ENCODE measurements at places on chromosomes 7 and 10. TPM values are rescaled to one million over a fixed set of nuclear protein-coding genes. Genes with fewer than 3 reads are reported as not detected.
A peak's percentile ranks its signal among the peaks of the same experiment; 100 is the strongest.

GRCh38 chr10:68342909-68343516, 10.3 kb upstream of the PBLD start:
- DNase-seq = no peak

DNA sequence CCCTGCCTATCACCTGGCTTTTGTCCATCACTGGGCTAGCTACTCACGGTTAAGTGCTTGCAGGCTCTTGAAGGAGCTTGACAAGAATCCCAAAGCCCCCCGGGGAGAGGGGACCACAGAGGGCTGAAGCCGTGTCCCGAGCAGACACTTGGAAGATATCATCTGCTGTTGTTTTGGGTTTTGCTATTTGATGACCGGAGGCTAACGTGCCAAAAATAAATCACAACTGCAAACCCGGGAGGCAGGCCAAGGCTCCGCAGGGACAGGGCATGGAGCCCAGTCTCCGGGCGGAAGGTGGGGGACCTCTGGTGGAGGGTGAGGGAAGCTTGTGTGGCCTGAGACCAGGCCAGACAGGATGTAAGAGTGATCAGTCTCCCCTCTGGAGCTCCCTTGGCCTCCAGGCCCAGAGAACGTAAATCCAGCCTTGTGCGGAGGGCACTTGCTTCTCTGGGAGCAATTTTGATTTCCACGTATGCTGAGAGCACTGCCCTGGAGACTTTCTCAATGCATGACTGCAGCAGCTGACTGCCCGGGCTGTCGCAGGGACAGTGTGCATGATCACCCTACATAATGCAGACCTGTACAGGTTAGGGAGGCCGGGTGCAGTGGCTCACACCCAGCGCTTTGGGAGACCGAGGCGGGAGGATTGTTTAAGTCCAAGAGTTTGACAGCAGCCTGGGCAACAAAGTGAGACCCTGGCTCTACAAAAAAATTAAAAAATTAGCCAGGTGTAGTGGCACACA, at the start of gene PHKG1:
Gene PHKG1 (minus strand): TSS at position 164 of the 743 bp plus-strand sequence. CDS start 4,011 bp downstream, outside the sequence.
- no peak for DNase-seq

DNA sequence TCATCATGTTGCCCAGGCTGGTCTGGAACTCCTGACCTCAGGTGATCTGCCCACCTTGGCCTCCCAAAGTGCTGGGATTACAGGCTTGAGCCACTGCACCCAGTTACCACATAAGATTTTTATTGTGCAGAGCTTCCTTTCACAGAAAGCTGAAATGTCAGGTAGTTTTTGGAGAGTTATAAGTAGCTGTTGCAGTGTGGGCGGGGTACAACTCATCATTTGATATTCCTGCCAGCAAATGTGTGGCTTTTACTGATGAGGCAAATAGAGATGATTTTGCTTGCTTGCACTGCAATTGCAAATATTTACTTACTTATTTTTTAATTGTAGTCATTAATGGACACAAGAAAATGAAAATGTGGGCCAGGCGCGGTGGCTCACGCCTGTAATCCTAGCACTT, 32.4 kb downstream of the NKX2-3 start:
- no peak for DNase-seq

DNA sequence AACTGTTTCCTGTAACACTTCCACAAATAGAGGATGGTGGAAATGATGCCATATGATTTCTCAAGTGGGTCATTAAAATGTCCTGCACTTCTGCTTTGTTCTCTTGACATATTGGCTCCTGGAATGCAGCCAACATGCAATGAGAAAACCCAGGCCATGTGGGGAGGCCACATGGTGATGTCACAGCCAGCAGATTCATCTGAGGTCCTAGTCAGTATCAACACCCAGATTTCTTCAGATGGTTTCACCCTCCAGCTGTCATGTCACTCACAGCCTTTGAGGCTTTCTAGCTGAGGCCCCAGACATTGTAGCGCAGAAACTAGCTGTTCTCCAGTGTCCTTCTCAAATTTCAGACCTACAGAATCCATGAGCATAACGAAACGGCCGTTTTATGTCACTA, 102.3 kb upstream of the NUPR2 start:
- DNase-seq = no peak

GRCh38 chr10:123573236-123574108, 92.7 kb upstream of the GPR26 start:
- no peak for DNase-seq

GRCh38 chr10:73590881-73591799, at the start of gene USP54:
Gene USP54 (minus strand): TSS chr10:73591342. CDS start chr10:73575658, 15,684 bp downstream.
- no peak for DNase-seq

DNA sequence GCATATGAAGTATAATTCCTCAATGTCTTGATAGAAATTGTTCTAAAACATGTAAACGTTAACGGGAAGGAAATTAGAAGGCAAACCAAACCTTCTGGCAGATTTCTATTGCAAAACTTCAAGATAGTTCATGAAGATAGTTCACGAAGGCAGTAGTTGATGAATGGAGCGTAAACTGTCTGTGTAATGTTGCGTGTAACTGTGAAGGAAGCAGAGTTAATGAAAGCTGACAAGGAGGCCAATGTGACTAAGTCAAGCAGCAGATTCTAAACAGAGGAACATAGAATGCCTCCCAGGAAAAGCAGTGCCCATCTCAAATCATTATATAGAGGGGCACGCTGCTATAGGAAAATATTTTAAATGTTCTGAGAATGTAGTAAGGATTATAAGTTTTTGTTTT, 659.7 kb upstream of the IGFBP3 start:
- no peak for DNase-seq

DNA sequence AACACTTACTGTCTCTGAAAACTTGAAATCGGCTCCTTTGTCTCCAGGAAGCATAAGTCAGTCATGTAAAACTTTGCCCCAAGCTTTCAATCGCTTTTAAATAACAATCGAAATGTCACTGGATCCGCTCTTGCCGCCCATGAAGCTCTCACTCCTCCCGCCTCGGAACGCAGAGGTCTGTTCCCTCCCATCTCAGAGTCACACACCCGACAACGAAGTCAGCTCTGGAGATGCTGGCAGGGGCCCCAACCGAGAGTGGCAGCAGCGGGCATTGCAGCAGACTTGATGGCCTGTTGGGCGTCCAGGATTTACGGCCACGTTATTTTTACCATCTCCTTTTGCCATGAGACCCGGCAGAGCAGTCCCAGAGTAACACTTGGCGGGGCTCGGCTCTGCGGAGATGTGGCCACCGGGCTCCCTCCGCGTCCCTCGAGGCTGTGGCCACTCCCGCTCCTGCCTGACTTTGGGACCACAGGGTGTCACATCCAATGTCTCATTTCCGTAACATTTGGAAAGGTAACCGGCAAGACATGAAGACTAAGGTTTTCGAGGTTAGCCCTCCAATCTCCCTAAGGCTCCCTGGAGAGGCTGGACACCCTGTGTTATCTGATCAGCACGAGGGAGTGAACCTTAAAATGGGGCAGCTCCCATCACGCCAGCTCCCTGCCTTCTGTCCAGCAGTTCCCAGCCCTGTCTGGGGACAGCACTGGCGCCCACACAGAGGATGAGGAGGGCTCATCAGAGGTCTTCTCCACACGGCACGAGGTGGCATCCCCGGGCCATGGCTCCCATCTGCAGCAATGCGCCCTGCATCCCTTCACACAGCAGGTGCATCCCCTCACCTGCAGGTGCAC, 62.8 kb upstream of the ADGRA1 start:
- no peak for DNase-seq

GRCh38 chr10:75397496-75398199, 3.9 kb downstream of the ZNF503 start:
- no peak for DNase-seq

DNA sequence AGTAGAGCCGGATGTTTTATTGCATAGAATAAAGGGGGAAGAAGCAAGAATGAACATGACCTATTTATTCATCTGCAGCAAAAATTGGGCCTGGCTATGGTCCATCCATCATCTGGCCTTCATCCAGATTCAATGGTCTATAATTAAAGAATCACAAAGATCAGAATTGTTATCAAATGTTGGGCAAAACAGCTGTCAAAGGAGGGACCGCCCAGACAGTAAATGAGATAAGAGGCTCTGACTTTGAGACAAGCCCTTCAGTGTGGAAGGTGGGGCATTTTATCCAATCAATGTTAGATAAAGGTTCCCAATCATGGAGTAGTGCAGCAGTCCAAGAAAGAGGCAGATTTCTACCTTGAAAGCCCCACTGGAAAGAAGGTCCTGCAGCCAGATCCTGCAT, 153.5 kb downstream of the PARD3 start:
- no peak for DNase-seq

- DNase-seq = no peak
Observed at GRCh38 chr10:69901628-69902505, 100.2 kb downstream of the COL13A1 start.

DNA sequence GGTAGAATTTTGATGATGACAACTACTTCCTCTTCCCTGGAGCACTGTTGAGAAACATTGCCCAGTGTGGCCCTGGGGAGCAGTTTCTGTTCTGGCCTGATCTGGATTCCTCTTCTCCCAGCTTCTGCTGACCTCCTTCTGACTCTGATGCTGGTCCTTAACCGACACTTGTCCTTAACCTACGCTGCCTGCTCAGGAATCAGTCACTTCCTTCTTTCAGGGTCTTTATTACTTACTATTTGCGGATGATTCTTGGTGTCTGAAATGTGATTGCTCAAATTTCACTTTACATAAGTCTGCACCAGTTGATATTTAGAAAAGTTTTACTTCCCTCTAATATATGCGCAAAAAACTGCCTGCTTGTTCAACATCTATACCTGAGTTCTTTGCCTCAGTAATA, 164.1 kb downstream of the PTEN start:
- DNase-seq = no peak

GRCh38 chr10:127424594-127425264, 124.4 kb upstream of the NPS start:
- no peak for DNase-seq

- no peak for DNase-seq
Observed at GRCh38 chr7:70271617-70272081, 673.4 kb downstream of the AUTS2 start.

DNA sequence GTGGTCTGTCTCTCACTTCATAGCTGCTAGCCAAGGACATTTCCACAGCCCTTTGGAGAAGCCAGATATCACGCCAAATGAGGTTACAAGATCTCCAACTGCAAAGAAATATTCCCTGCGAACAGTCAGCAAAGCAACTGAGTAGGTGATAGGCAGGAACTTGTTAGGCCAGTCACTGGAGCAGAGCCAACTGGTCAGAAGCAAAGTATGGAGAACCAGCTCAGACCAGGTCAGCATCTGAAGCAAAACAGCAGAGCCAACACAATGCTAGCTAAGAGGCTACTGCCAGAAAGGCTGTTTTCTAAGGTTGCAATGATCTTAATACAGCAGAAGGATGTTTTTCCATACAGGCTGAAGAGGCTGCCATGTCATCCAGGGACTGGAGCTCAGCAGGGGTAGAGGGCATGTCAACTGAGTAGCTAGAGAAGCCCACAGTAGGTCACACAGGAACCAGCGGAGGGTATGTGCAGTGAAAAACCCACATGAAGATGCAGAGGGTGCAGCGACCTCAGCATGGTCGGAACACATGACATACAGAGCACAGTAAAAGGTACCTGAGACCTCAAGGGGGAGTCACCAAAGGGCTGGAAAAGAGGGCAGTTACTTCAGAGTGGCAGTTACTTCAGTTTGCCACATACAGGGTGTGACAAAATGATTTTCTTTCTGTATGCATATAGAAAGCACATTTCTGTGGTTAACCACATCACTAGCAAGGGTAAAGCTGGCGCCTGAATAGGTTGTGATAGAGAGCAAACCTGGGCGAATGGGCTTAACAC, 8.9 kb downstream of the SEC31B start:
- peak; percentile 66 for DNase-seq

The SIRT1 gene
- total RNA-seq = 39.8 TPM

The FFAR4 gene
- not detected for total RNA-seq

The AZGP1 gene
- not detected for total RNA-seq

The MYO1G gene
- total RNA-seq = 361 TPM

The LDB1 gene
- total RNA-seq = 68.7 TPM

Measured in activated naive CD4-positive, alpha-beta T cell treated with anti-CD3 and anti-CD28 coated beads, Interleukin-2, amount 50 U/mL, for 72 hours (primary cell).